ENCODE measurements at places on chromosomes 7 and 10.

- DNase-seq: peak; percentile 75
Observed at GRCh38 chr10:58384095-58384494, 1.1 kb upstream of the TFAM start.

- no peak for DNase-seq
Observed at GRCh38 chr7:16492513-16493062, 27.1 kb upstream of the SOSTDC1 start.

DNA sequence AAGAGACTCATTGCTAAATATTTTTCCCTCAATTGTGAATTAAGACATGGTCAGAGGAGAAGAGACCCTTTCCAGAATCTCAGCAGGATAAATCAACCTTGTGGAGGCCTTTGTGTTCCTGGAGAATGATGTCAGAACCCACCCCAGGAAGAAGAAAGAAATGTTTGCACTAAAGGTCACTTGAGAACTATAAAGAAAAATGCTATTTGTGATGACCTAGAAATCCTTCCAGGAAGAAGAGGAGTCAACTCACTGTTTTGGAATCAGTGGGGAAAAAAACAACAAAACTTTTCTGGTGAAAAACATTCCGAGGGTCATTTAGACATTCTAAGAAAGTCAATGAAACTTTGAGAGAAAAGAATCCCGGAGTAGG is 129.1 kb upstream of the ANKRD1 start:
- DNase-seq: no peak

- DNase-seq: no peak
Observed at GRCh38 chr10:77710081-77710551, 72.5 kb upstream of the KCNMA1 start.

GRCh38 chr10:60382946-60383681 is 6.6 kb downstream of the ANK3 start:
- DNase-seq: no peak

GRCh38 chr10:14707481-14707880 is 67.2 kb downstream of the FAM107B start:
- DNase-seq: no peak

DNA sequence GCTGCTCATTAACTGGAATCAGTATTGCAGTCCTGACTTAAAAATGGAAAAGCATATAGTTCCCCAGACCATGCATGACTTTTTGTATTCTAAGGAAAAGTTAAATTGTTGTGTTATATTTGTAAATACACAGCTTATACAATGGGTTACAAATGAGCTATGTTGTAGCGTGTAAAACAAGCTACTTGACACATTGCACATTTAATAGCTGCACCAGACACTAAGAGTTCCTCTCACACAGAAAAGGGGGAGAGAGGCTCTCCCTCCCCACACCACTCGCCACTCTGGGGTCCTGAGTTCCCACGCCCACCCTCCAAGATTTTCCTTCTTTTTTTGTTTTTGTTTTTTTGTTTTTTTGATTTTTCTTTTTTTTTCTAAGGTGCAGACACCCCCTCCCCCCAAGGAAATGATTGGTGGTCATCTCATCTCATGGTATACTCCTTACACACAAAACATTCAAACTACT is 6.3 kb downstream of the KLF6 start:
- DNase-seq: no peak

- DNase-seq: no peak
Observed at GRCh38 chr7:44738051-44738723, 10.5 kb upstream of the ZMIZ2 start.

DNA sequence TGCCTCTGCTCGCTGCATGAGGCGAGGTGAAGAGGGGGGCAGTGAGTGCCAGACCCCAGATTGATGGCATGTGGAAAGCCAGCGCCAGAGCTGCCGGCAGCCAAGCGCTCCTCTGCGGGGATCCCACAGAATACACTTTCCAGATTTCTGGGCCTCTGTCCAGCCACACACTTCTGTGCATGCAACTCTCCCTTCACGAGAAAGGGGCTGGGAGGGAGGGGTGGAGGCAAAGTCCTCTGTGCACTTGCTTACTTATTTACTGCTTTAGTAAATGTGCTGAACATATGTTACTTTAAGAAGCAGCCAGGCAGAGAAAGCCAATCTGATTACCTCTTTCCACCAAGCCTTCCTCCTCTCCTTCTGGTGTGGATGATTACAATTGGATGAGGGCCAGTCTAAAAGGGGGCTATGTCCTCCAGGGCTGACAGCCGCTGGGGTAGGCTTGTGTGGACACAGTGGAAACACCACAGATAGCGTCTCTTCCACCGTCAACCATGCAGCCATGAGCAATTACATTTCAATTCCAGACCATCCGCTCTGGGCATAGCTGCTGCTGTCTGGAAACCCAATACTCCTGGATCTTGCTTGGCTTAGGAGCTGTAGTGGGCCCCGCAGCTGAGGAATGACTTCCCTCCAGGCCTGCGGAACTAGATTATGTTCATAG is 322.8 kb upstream of the ANKRD30A start:
- no peak for DNase-seq

DNA sequence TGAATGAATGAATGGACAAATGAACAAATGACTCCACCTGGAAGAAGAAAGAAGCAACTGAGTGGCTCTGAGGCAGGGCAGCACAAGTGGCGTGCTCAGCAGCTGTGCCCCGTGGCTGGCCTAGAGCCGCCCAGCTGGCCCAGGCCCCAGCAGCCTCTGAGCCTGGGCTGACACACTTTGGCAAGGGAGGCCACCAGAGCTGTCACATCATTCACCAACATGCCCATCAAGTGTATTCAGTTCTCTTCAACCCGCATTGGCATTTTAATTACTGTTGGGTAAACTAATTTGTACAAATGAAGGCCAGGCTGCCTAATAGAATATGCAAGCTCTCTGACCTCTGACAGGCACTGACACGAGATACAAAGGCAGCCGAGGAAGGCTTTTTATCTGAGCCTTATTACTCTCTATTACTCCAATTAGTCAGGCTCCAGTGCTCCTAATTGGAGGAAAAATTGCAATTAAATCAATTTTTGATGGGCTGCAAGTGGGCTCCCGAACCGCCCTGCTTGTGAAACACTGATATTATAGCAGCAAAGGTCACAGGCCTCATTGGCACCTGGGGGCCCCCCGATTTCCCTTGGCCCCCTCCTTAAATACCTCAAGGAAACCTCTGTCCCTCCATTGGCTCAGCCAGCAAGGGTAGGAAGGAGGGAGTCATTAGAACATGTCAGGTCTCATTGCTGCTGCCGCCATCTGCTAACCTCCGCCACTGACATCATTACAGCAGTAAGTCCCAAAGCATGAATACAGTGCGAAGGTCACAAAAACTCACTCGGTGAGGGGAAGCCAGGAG is 41.9 kb downstream of the DPCD start:
- no peak for DNase-seq

DNA sequence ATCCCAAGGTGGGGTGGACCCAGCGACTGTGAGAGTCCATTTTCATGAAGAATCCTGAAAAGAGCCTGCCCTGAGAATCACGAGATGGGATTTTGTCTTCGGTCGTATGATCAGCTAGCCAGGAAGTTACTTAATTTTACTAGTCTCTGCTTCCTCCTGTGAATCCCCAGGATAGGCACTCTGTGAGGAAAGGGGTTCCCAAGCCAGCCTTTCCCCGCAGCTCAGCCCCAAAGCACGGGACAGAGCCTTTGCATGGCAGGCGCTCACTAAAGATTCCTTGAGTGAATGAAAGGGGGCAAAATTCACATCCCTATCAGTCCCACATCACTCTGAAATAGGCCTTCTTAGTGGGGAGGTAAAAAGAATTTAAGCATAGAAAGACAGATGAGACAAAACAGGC is 219.6 kb downstream of the ADARB2 start:
- no peak for DNase-seq

- DNase-seq: no peak
Observed at GRCh38 chr7:73967832-73968290, 60.1 kb upstream of the ELN start.

- no peak for DNase-seq
Observed at GRCh38 chr10:34808336-34808735, 6.8 kb downstream of the PARD3 start.

- DNase-seq: no peak
Observed at GRCh38 chr7:39184391-39184790, 206.7 kb downstream of the POU6F2 start.

GRCh38 chr10:53230651-53231050 is 458.1 kb upstream of the MBL2 start:
- no peak for DNase-seq

DNA sequence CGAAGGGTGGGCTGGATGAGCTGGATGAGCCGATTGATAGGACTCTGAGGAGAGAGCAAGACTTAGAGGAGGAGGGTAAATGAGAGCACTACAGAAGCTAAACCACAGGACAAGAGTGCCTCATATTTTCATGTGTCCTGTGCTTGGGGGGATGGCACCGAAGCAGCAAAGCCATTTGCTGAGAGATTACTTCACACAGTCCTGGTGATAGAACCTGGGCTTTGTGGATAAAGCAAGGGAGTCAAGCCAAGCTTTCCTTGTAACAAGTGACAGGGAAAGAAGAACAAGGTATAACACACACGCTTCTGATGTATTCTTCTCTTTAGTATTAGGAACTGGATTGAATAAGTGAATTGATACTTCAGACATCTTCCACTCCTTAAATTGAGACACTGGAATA is 253.7 kb downstream of the ANKRD7 start:
- no peak for DNase-seq

- DNase-seq: no peak
Observed at GRCh38 chr7:128247108-128247507, 6.0 kb downstream of the LEP start.

GRCh38 chr7:95536656-95537311 is 51.0 kb downstream of the ASB4 start:
- DNase-seq: no peak

- DNase-seq: no peak
Observed at GRCh38 chr10:26574783-26575182, 122.7 kb upstream of the PDSS1 start.

GRCh38 chr10:26859241-26860101 is 1.3 kb downstream of the ABI1 start:
- DNase-seq: no peak

- DNase-seq: no peak
Observed at GRCh38 chr10:49168831-49169500, 19.2 kb downstream of the TMEM273 start.

GRCh38 chr7:118052336-118052735 is 131.6 kb upstream of the LSM8 start:
- no peak for DNase-seq

GRCh38 chr10:69333205-69333604 is 54.9 kb downstream of the HK1 start:
- no peak for DNase-seq

- DNase-seq: no peak
Observed at GRCh38 chr10:66505003-66505657, 420.7 kb upstream of the LRRTM3 start.

DNA sequence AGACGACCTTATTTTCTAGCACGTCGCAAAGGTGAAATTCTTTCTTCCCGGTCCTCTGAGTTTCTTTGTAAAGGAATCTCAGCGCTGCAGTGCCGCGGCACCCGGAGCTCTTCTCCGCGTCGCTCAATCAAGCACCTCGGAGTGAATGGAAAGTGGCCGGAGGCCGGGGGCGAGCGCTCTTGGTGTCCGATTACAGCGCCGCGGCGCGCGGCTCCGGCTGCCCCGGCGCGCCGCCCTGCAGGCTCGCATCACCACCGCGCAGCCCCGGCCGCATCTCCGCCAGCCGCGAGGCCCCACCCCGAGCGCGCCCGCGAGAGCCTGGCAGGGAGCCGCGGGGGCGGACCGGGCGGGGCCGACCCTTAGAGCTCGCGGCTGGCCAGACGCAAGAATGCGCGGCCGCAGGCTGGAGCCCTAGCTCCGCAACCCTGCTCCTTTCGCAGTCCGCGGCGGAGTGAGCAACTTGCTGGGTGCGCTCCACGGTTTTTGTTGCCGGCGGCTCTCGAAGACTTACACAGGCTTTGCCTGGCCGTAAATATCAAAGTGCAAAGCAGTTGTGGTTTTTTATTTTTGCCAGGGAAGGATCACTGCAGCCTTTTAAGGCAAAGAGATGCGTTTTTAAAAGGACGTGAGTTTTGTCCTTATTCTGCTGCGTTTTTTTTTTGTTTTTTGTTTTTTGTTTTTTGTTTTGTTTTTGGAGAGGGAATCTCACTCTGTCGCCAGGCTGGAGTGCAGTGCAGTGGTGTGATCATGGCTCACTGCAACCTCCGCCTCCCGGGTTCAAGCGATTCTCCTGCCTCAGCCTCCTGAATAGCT is at the start of gene SEMA3C:
SEMA3C (minus strand) TSS at position 143 of the 813 bp plus-strand sequence. CDS start 2,270 bp downstream, outside the sequence.
- DNase-seq: no peak

DNA sequence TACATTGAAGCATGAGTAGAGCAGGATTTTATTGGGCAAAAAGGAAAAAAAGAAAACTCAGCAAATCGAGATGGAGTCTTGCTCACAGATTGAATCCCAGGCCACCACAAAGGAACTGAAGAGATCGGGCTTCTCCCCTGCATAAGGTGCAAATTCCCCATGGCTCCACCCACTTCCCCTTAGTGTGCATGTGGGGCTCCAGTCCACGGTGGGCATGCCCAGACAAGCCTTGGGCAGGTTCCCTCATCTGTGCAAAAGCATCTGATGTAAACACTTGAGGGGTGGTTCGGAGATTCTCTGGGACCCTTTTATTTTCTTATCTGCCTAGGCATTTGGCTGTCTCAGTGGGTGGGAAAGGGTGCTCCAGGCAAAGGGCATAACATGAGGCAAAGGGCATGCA is 150.7 kb downstream of the CFTR start:
- no peak for DNase-seq
